ENCODE measurements at places on chromosomes 16 and 17.

DNA sequence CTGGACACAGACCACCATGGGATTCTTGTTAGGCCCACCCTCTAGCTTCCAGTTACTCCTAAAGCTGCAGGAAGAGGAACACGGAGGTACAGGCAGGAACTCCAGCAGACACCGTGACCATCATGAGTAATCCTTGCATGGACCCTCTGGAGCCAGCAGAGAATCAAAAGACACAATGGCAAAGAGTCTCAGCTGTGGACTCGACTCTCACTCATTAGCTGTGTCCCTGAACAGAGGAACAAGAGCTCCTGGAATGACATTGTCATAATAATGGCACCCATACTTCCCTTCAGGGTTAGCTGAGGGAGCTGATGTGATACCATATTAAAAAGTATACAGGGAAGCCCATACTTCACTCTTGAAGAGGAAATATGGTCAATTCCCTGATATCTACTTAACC is 176.3 kb upstream of the ASIC2 start:
- DNase-seq, result no peak

GRCh38 chr16:88913001-88913612 is 46.6 kb upstream of the PABPN1L start:
- DNase-seq, result no peak

GRCh38 chr17:70288540-70289290 is 119.4 kb downstream of the KCNJ2 start:
- no peak for DNase-seq

- no peak for DNase-seq
Measured at GRCh38 chr17:56298846-56299245, 145.6 kb downstream of the ANKFN1 start.

- peak; percentile 40 for DNase-seq
Measured at GRCh38 chr17:3575511-3575910, 17.9 kb upstream of the TRPV3 start.

- DNase-seq, result no peak
Measured at GRCh38 chr17:35559495-35560210, 966 bp downstream of the SLFN14 start.

- DNase-seq, result peak; percentile 70
Measured at GRCh38 chr17:72004011-72004427, 116.8 kb upstream of the SOX9 start.

GRCh38 chr17:43449470-43450248 is 34.1 kb upstream of the DHX8 start:
- DNase-seq, result no peak

DNA sequence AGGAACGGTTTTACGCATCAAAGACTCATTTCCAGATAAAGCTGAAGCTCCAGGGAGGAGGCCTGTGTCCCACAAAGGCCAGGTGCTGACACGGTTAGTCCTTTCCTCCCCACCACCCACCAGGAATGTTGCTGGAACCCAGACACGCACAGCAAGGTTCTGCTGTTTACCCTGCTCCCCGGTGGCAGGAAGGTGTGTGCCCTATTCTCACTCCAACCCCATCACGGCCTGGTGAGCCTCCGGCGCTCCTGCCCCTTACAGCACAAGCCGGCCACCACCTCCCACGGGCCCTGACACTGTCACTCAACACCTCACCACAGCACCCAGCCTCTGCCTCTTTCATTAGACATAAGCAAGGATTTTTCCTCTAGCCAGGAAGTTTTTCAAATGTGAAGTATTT is 47.8 kb downstream of the ANKRD11 start:
- no peak for DNase-seq

DNA sequence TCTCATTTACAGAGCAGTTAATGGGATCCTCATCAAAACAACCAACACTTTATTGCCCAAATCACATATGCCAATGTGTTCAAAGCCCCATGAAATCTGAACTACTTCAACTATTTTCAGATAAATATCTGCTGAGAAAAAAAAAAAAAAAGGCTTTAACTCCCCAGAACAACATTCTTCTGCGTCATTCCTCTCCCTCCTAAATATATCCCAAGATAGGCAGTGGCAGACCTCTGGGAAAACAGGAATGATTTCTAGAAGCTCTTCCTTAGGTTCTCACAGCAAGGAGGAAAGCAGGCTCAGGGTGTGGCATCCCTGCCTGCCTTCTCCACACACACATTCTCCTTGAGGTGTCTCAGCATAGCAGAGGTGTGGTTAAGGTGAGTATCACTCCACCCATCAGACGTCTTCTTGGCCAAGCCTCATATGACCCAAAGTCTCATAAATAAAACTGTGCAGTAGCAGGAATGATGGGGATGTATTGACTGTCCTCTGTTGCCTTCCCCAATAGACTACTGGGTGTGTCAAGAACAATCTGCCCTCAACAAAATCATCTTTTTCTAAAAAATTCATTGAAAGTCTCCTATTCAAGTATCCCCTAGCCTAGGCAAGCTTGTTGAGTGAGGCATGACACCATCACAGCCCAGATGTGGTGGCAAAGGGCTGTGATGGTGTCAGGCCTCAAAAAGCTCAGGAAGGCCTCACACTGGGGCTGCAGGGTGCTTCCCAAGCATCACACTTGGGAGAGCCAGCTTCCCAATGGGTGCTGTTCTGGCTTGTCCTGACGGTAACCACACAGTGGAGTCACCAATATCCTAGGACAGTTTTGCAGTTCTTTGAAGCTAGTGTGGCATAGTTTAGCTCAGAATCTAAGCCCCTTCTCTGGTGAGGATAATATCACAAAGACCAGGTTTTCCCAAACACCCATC is 135.4 kb upstream of the SOX9 start:
- DNase-seq, result no peak

DNA sequence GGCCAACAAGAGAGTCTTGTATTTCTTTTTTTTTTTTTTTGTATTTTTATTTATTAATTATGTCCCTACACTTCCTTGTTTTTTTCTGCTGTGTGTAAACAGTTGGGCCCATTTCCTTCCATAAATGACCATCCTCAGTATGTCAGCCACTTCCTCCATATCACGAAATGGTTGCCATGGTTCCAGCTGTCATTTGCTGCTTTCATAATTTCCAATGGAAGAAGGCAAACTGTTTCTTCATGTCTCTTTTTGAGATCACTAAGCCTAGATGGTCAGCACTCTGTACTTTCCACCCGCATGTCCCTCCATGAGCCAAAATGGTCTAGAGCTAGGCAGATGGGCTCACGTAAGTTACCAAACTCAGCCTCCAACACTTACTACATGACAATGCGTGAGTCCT is 133.5 kb upstream of the FOXF1 start:
- DNase-seq, result no peak

- DNase-seq, result no peak
Measured at GRCh38 chr16:3235856-3236669, 1.1 kb upstream of the ZNF200 start.

- no peak for DNase-seq
Measured at GRCh38 chr16:16189842-16190241, 33.5 kb downstream of the ABCC6 start.

GRCh38 chr17:73064084-73064938 is 28.2 kb downstream of the SLC39A11 start:
- DNase-seq, result no peak

- peak; percentile 82 for DNase-seq
Measured at GRCh38 chr17:48100591-48101011, 677 bp downstream of the CBX1 start.

GRCh38 chr17:7281074-7281952 is at the start of gene SLC2A4:
TSS of gene SLC2A4 (plus strand) at chr17:7281718. CDS start at chr17:7281935, 217 bp downstream.
- DNase-seq, result peak; percentile 96

DNA sequence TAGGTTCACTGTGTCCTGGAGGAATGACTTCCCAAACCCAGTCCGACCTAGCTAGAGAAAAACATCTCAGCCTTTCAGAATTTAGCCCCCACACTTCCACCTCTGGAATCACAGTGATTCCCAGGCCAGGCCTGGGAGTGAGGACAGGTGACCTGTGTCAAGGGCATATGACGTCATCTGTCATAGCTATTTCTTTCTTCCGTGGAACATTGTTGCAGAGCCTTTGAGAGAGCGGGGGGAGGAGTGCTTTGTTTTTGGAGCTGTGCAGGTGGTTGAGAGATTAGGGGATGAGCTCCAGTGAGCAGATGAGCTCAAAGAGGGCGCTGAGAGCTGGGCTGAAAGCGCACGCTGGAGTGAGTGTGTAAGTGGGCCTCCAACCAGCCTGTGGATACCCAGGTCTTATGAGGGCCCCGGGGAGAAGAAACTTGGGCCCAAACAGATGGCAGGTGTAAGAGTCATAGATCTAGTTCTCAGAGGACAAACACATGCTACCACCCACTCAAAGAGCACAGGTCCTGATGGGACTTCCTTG is 344.8 kb downstream of the SNX29 start:
- no peak for DNase-seq

DNA sequence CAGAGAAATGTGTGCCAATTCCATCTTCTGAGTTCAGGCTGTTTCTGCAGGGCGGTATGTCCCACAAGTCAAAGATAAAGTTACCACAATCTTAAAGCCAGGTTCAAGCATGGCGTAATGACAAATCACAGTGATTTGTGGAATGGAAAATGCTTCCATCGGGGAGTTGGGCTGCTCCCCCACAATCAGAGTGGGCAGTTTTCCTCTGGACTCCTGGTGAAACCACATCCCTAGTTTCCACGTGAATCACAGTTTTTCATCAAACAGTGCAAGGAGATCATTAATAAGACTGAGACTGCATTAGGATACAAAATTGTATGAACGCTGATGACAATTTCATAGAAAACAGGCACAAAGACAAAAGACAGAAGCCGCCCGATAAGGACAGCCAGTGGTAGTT is 3.6 kb downstream of the LITAF start:
- peak; percentile 53 for DNase-seq

DNA sequence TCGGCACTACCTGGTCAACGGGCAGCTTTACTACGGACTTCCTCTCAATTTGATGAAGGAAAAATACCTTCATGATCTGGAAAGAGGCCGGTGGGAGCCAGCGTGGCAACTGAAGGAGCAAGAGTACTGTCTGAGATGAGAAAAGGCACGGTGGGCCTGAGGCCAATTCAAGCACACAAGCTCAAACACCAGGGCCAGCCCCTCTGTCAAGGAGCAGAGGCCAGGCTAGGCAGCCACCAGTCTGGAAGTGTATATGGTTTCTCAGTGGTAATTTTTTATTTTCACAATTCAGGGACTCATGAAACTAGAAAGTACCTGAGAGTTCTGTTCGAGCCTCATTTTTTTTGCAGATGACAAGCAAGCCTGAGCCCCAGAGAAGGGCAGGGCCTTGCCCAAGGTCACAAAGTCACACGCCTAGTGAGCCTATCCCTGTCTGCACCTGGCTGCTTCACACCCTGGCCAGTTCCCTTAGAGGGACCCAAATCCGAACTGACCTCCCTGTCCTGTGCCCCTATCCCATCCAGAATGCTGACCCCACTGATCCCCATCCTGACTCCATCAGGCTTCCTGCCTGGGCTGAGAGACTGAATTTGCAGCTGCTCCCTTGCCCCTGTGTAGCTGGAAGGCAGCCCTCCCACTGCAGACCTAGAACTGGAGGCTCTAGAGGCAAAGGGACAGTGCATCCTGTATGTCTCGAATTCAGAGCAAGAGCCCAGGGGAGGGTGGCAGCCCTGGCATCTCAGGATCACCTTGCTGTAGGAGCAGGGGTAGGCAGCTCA is 4.8 kb upstream of the TBX2 start:
- DNase-seq, result no peak

Data from EL (cell line).